ENCODE measurements at places on chromosomes 7 and 10.

- DNase-seq, result no peak
Measured at GRCh38 chr10:113857210-113857609, 2.7 kb downstream of the NHLRC2 start.

- no peak for DNase-seq
Measured at GRCh38 chr7:3558400-3558799, 257.3 kb downstream of the SDK1 start.

DNA sequence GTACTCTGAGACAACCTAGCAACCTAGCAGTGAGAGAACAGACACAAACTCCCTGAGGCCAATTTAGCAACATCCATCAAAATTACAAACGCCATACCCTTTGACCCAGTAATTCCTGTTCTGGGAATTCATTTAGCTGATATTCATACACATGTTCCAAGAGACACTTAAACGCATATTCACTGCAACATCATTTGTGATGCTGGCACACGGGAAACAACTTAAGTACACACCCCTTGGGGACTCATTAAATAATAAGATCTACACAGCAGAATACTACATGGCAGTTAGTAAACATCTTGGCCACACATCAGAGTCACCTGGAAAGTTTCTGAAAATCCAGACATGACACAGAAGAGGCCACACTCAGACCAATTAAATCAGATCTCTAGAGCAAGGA lies 17.6 kb downstream of the NUDCD3 start:
- DNase-seq, result no peak

GRCh38 chr10:113038183-113038582 lies 88.1 kb downstream of the TCF7L2 start:
- DNase-seq, result no peak

- DNase-seq, result no peak
Measured at GRCh38 chr7:156155988-156156733, 343.9 kb upstream of the SHH start.

- no peak for DNase-seq
Measured at GRCh38 chr7:101921061-101921460, 103.6 kb downstream of the CUX1 start.

- no peak for DNase-seq
Measured at GRCh38 chr10:51371743-51372142, 297.5 kb downstream of the PRKG1 start.

- no peak for DNase-seq
Measured at GRCh38 chr10:86824151-86824550, 67.7 kb downstream of the BMPR1A start.

- no peak for DNase-seq
Measured at GRCh38 chr10:62815381-62816075, 638 bp downstream of the EGR2 start.

GRCh38 chr7:130961128-130961601 lies 227.2 kb upstream of the KLF14 start:
- peak; percentile 39 for DNase-seq

DNA sequence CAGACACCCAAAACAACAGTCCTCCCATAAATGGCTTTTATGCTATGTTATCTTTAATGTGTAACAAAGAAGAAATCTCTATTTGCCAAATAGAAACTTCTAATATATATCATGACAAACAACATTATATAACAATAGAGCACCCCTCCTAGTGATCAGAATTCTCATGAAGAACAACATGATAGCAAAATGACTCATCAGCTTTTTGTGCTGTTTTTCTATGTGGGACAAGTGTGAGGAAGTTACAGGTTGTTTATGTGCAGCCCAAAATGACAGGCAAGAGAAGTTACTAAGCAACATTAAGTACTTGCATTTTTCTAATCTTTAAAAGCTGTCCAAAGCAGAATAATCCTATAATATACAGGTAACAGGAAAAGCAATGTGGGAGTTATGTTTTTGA lies 7.7 kb downstream of the DGKB start:
- DNase-seq, result no peak

GRCh38 chr7:28688651-28689050 lies 269.5 kb downstream of the TRIL start:
- no peak for DNase-seq

GRCh38 chr10:93315246-93315645 lies 166.9 kb downstream of the MYOF start:
- no peak for DNase-seq

DNA sequence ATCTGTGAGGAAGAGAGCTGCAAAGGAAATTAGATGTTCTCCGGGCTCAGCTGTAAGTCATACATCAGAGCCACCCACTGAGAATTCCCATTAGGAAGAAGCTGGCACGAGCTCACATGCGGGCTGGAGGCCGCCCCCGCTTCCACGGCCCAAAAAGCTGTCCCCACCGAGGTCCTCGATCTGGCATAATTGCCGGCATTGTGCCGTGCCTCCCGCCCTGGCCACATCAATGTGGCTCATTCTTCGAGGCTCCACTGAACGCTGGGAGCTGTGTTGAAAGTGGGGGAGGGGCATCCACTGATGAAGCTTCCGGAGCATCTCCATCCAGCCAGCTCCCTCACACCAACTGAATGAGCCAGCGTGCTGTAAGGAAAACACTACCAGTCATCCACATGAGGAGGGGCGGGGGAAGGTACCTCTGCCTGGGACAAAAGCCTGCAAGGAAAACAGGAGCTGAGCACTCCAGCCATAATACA lies 173.1 kb downstream of the PTPRN2 start:
- DNase-seq, result no peak

GRCh38 chr7:134254311-134254710 lies 62.4 kb downstream of the SLC35B4 start:
- DNase-seq, result no peak

DNA sequence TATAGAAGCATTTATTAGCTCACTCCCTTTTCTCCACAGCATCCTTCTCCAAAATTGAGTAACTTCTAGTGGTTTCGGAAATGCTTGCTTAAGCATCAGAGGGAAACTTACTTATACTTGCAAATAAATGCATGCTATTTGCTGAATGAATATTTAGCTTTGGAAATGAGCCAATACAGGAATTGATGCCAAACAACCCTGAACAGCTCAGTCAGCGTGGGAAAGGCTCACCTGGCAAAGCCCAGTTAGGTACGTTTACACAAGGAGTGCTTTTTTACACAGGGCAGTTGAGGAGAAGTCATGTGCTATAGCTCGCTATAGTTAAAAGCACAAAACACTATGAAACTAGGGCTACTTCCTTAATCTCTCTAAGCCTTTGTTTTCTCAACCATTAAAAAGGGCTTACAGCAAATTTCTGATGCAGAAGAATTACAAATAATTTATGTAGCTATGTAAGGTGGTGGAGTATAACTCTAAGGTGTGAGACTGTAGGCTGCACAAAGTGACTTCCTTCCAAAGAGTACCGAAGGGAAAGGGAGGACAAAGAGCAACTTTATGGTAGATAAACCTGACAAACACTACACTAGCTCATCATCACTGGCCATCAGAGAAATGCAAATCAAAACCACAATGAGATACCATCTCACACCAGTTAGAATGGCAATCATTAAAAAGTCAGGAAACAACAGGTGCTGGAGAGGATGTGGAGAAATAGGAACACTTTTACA lies 498.2 kb downstream of the PHTF2 start:
- no peak for DNase-seq

GRCh38 chr10:11610826-11611247 lies 613 bp downstream of the USP6NL start:
- no peak for DNase-seq

DNA sequence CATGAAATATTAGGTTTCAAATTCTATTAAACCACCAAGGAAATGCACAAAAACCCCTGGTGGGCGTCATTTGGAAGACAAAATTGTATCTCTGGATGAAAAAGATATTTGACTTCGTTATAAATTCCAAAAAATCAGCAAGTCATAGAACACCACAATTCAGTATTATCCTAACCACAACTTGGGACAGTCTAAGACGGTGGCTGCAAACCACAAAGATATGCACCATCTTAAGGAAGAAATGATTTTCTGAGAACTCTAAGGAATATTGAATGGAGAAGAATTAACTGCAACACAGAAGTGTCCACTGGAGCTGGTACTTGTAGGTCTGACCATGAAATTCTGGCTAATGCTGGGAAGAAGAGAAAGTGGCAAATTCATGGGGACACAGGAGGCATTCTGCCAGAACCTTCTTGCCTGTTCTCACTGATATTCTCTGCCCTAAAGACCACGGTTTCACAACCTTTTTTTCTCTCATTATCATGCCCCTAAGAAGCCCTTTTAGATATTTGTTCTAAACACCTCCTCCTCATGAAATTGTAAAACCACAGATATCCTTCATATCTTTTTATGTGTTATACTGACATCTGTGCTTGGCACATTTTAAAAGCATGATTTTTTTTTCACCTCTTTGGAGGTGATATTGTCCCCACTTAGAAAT lies 92.9 kb downstream of the SFMBT2 start:
- no peak for DNase-seq

GRCh38 chr10:110138197-110138812 lies 69.1 kb upstream of the MXI1 start:
- no peak for DNase-seq

DNA sequence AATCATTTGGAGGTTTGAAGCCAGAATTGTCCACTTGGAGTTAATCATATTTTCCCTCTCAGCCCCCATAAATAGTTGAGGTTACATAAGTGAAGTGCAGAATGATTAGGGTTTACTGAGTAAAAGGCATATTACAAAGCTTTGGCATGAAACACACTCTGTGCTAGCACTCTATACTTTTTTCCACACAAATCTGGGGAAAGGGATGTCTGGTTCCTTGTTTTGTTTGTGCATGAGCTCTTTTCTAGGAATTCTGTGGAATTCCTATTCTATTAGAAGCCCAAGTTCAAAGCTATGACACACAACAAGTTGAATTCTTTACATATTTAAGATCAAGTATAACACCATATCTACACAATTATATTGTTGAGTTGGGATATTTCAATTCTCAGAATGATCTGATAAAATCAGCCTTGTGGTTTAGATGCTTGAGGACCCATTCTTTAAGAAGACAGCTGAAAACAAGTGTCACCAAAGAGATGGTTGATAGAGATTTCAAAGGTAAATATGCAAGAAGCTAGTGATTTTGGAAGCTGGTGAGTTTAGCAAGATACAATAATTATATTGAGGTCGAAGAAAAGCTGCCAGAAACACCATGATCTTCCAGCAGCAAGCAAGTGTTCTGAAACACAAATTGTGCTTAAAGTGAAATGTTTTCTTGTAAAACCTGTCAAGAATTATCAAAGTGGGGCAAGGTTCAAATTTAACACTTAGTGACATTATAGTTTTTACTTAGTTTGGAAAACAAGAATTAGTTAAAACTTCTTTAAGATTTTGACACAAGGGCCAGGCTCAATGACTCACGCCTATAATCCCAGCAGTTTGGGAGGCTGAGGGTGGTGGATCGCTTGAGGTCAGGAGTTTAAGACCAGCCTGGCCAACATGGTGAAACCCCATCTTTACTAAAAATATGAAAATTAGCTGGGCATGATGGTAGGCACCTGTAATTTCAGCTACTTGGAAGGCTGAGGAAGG lies 122.6 kb downstream of the INHBA start:
- no peak for DNase-seq

DNA sequence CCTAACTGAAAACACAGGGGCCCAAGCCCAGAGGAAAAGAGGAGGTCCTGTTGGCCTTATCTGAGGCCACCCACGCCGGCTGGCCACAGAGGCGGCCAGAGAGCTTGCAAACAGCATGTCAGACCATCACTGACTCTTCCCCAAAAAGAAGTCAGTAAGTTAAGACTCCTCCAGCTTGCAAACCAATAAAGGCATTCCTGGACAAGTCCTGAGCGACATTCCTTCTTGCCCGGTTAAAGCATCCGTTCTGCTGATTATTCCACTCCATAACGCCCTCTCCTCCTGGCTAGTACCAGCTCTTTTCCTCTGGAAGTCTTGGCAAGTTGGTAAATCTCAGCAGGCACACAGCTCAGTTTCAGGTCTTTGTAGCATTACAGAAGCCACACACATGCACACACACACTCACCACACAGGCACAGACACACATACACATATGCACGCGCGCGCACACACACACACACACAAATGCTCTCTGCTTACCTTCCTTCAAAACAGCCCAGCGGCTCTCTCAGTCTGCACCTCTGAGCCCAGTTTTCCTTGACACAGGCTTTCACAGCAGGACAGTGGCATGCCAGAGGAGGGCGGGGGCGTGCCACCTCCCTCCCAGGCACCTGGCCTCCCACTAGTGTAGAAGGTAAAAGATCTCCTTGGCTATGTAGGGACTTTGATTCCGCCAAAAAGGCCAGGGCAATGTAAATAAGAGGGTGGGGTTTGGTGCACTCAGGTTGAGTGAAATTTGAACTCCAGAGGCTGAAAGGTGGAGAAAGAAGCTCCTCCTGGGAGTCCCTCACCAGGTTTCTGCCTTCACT lies 201.4 kb downstream of the TNS3 start:
- DNase-seq, result no peak

GRCh38 chr7:150330211-150330885 lies 7.0 kb upstream of the ACTR3C start:
- DNase-seq, result no peak

- DNase-seq, result no peak
Measured at GRCh38 chr10:74786126-74786525, 40.3 kb upstream of the KAT6B start.

DNA sequence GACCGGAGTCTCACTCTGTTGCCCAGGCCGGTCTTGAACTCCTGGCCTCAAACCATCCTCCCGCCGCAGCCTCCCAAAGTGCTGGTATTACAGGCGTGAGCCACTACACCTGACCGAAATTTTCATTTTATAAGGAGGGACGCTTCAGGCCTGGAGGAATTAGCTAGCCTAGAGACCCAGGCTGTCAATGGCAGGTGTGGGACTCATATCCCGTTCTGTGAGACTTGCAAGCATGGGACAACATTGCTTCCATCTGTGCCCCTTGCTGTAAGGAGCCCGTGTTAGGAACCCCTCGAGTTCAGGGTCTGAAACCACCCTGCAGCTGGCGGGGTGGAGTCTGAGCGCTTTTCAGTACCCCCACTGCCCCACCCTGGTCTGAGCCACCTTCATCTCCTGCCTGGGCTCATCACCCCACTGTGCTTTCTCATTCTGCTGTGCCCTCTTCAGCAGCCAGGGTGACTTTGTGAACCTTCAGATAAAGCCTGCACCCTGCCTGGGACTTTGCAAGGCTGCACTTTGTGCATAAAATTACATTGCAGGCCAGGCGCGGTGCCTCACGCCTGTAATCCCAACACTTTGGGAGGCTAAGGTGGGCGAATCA lies 1.3 kb upstream of the DAGLB start:
- DNase-seq, result no peak

DNA sequence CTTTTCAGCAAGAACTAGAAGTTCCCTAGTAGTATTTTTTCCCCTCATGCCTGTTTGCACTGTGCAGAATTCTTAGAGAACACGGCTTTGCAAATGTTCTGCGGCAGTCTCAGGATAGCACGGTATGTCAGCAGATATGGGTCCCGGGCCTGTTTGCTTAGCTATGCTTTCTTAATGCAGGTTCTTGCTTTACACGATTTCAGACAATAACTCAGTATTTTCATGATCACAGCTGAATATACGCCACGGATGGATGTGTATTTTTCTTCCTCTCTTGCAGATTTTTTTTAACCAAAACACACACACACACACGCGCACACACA lies 137.3 kb downstream of the HECW1 start:
- no peak for DNase-seq

GRCh38 chr7:106840342-106840741 lies 24.7 kb upstream of the PIK3CG start:
- DNase-seq, result no peak

- no peak for DNase-seq
Measured at GRCh38 chr7:103773726-103774125, 215.7 kb downstream of the RELN start.

All from stimulated activated CD4-positive, alpha-beta T cell treated with anti-CD3 and anti-CD28 coated beads, Interleukin-1b, Interleukin-23, amount 100 ng/mL, for 1 hour (primary cell).